ENCODE measurements at places on chromosomes 2 and 18. TPM values are rescaled to one million over a fixed set of nuclear protein-coding genes. Genes with fewer than 3 reads are reported as not detected.
A peak's percentile ranks its signal among the peaks of the same experiment; 100 is the strongest.

DNA sequence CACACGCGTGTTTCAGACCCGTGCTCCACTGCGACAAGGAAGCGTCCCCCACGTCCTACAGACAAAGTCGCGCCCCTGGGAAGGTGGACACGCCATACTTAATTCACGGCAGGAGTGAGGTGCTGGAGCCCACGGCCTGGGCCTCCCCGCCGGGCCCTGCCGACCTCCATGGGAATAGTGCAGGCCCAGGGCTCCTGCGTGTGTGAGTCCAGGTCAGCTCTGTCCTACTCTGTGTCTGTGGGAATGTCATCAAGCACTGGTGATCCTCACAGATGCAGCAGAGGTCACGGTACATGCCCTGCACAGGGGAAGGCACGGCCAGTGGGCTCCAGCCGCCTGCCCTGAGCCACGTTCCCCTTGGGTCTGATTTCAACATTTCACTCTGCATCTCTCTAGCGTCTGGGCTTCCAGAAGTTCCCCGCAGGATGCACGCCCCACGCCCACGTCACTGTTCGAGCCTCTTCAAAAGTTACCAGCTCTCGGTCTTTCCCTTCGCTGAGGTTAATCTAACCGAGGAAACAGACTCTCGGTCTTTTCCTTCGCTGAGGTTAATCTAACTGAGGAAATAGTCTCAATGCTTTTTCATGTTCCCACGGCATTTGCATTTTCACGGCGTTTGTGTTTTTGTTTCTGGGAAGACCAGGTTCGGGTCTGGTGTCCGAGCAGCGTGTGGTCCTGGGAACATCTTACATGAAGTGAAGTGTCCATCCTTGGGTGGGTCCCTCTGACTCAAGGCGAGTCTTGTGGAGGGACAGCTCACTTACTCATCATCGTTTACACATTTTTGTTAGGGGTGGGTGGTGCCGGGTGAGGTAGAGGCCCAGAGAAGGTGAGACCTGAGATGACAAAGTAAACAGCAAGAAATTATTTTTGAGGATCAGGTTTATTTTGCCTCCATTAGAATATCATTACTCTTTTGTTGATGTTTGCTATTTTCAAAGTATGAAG lies 157.3 kb upstream of the ALKAL2 start:
- H3K4me1 ChIP-seq = peaks cover 7% of the 10 kb centered on the region
- H3K27ac ChIP-seq = no peak overlapping the region
- H3K36me3 ChIP-seq = no peaks in the 10 kb centered on the region
- no peaks in the 10 kb centered on the region for H3K27me3 ChIP-seq
- DNase-seq = peak; percentile 26
- no peak overlapping the region for H3K4me3 ChIP-seq

The DUSP19 gene
- 2.0 TPM for total RNA-seq

The CYS1 gene
- total RNA-seq = not detected

The MC4R gene
- not detected for total RNA-seq

DNA sequence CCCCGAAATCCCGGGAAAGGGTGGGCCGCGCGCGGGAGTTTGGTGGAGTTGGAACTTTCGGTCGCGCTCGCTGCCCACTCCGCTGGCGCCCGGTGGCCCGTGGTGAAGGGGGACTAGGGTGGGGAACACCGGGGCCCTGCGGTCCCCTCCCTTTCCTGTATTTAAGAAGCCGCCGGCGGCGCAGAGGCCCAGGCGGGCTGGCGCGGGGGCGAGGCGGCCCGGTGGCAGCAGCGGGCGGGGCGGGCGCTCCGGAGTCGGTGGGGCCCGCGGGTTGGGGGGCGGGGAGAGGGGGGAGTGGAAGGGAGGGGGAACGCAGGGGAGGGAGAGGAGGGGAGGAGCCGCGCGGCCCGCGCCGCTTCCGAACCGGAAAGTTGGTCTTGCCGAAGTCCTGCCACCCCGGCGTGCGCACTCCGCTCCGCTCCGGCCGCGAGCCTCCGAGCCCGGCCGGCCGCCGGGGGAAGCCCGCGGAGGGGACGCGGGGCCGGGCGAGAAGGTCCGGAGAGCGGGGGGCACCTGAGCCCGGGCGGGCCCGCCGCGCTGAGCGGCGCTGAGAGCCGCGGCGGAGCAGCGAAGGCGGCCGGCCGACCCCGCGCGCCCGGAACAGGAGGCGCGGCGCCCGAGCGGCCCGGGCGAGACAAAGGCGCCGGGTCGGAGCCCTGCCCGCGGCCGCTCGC lies 425 bp upstream of the SALL3 start:
- no peak overlapping the region for H3K27ac ChIP-seq
- DNase-seq = no peak
- H3K36me3 ChIP-seq = peaks cover 3% of the 10 kb centered on the region
- H3K4me3 ChIP-seq = no peak overlapping the region

The TNFAIP6 gene
- total RNA-seq = not detected

DNA sequence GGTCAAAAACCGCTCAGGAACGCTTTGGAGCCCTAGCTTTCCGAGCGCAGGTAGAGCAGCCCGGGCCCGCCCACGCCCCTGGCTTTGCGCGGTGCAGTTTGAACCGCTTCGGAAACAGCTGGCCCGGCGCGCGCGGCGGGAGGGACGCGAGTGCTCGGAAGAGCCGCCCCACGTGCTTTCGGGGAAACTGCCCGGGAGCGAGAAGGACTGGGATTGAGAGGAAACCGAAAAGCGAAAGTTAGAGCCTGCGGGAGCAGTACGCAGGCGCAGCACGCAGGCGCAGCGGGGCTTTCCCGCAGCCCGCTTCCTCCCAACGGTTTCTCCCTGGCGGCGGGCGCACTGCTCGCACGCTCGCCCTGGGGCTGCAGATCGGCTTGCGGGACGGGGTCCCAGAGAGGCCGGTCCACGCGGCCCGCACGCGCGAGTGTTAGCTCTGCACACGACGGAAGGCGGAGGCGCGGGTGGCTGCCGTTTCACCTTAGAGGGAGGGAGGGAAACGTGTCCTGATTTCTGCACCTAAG lies 6.3 kb upstream of the STAT1 start:
- DNase-seq = peak; percentile 98
- H3K4me3 ChIP-seq = no peak overlapping the region
- no peaks in the 10 kb centered on the region for H3K27me3 ChIP-seq

DNA sequence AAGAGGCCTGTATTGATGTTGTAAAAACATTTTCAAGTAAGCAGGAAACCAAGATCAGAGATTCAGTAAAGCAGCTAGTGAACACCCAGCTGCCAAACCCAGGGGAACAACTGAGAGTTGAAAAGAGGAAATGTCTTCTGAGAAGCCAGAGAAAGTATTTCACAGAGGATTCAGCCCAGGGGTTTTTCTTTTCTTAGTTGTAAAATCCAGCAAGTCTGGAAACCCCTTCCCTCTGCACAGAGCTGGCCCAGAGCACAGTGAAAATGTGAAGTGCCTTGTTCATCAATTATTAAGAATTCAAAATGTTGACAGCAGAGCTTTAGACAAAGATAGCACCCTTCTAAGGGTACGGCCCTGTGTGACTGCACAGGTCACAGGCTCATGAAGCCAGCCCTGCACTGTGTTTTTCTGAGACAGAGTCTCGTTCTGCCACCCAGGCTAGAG lies 28.4 kb downstream of the AFF3 start:
- H3K4me3 ChIP-seq = no peak overlapping the region
- peak overlapping the region; percentile 10 for H3K27ac ChIP-seq
- no peak for DNase-seq
- H3K27me3 ChIP-seq = no peaks in the 10 kb centered on the region

DNA sequence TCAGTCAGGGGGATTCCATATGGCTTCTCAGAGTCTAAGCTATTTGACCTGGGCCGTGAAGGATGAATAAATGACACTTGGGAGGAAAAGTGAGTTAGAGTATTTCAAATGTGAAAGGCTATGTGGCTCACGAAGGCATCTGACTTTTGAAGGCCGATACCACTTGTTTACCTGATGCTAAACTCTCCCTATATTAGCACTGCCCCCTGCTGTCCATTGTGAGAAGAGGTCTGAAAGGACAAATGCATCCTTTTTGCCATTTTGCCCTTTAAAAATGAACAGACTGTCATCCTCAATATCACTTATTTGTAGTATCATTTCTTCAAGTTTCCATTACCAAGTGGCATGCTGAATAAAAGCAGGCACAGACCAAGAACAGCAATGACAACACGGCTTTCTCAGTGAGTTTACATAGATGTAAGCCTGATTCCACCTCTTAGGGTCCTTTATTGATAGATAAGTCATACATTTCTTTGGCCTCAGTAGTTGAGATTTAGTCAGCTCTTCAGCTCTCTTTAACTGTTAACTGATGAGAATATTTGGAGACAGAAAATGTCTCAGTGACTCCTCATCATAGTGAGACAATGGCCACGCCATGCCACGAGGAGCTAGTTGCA lies 40.1 kb downstream of the DOCK10 start:
- peaks cover 56% of the 10 kb centered on the region for H3K36me3 ChIP-seq
- H3K4me1 ChIP-seq = peaks cover 79% of the 10 kb centered on the region
- peak; percentile 59 for DNase-seq
- no peaks in the 10 kb centered on the region for H3K27me3 ChIP-seq
- peak overlapping the region; percentile 35 for H3K4me3 ChIP-seq
- H3K27ac ChIP-seq = peak overlapping the region; percentile 77

The DNAJC10 gene
- 57.0 TPM for total RNA-seq

- peaks cover 37% of the 10 kb centered on the region for H3K36me3 ChIP-seq
- no peak overlapping the region for H3K27ac ChIP-seq
- H3K4me3 ChIP-seq = no peak overlapping the region
Observed at GRCh38 chr2:9879455-9880194, 36.4 kb downstream of the TAF1B start.

GRCh38 chr2:234873828-234874173 lies 78.0 kb upstream of the SH3BP4 start:
- H3K4me1 ChIP-seq = no peaks in the 10 kb centered on the region
- no peak overlapping the region for H3K4me3 ChIP-seq
- no peak for DNase-seq

DNA sequence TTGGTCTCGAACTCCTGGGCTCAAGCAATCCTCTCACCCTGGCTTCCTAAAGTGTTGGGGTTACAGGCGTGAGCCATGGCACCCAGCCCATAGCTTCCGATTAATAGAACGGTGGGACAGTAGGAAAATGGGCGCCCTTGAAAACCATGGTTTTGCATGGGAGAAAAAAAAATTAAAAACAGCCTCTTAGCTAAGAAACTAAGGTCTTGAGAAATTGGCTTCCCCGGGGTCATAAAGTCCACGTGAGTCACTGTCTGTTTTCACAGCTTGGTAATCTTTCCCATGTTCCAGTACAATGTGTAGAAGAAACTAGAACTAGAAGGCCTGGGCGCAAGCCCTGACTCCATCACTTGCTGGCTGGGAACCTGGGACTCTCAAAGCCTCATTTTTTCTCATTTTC lies 20.7 kb downstream of the B3GNT2 start:
- H3K4me1 ChIP-seq = peaks cover 97% of the 10 kb centered on the region
- H3K27me3 ChIP-seq = no peaks in the 10 kb centered on the region
- H3K36me3 ChIP-seq = peaks cover 79% of the 10 kb centered on the region
- no peak for DNase-seq

DNA sequence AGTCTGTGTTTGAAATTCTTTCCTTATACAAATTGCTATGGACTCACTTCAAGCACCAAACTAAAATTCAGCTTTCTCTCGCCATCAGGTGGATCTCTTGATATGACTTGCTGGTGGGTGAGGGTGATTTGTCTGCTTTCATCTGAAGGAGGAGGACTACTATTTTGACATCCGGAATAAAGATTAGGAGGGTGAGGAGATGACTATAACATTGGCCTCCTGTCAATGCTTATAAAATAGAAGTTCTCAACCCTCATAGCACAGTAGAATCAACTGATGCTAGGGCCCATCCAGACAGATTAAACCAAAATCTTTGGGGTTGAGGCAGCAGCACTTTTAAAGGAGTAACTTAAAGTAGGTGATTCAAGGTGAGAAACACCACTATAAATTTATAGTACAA lies 120.4 kb upstream of the DNAJC10 start:
- H3K27ac ChIP-seq = no peak overlapping the region
- H3K4me3 ChIP-seq = no peak overlapping the region
- H3K36me3 ChIP-seq = no peaks in the 10 kb centered on the region

The FHOD3 gene
- not detected for total RNA-seq

GRCh38 chr2:164831887-164832286 lies 9.7 kb downstream of the COBLL1 start:
- no peak overlapping the region for H3K27ac ChIP-seq
- DNase-seq = no peak
- no peaks in the 10 kb centered on the region for H3K36me3 ChIP-seq
- H3K4me1 ChIP-seq = no peaks in the 10 kb centered on the region
- peaks cover 9% of the 10 kb centered on the region for H3K27me3 ChIP-seq

The KRTCAP3 gene
- total RNA-seq = 9.9 TPM

DNA sequence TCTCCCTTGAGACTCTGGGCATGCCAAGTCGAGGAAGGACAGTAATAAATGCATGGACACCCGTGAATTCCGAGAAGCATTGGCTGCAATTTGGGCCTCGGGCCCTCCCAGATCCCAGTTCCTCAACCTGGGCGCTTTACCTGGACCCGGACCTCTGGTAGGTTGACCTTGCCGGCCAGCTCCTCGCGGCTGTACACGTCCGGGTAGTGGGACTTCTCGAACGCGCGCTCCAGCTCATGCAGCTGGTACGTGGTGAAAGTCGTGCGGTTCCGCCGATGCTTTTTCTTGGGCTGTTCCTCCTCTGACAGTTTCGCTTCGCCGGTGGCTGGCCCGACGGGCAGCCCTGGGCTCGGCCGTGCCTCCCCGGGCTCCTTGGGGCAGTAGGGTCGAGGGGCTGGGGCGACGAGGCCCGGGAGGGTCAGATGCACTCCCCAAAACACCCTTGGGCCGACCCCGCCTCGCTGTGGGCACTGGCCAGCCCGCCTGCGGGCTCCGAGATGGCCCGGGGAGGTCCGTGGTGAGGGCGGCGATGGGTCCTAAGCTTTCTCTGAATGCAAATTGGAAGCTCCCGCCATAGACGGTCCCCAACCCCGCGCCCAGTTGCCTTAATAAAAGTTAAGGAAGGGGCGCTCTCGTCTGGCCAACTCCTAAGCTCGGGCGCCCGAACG lies 899 bp downstream of the RAX start:
- no peak overlapping the region for H3K4me3 ChIP-seq
- H3K36me3 ChIP-seq = no peaks in the 10 kb centered on the region
- DNase-seq = no peak
- no peak overlapping the region for H3K27ac ChIP-seq
- H3K4me1 ChIP-seq = peaks cover 23% of the 10 kb centered on the region
- H3K27me3 ChIP-seq = peaks cover 87% of the 10 kb centered on the region

- no peaks in the 10 kb centered on the region for H3K36me3 ChIP-seq
- H3K4me1 ChIP-seq = peaks cover 3% of the 10 kb centered on the region
- no peak overlapping the region for H3K4me3 ChIP-seq
- DNase-seq = no peak
- H3K27ac ChIP-seq = no peak overlapping the region
- no peaks in the 10 kb centered on the region for H3K27me3 ChIP-seq
Observed at GRCh38 chr2:54941248-54941984, 108.8 kb downstream of the RTN4 start.

GRCh38 chr2:121242976-121243375 lies 42.0 kb downstream of the TFCP2L1 start:
- DNase-seq = no peak
- H3K4me3 ChIP-seq = no peak overlapping the region
- no peaks in the 10 kb centered on the region for H3K27me3 ChIP-seq
- no peaks in the 10 kb centered on the region for H3K4me1 ChIP-seq

All from activated naive CD8-positive, alpha-beta T cell treated with anti-CD3 and anti-CD28 coated beads for 36 hours (primary cell).